ENCODE measurements at places on chromosomes 6 and 20.

DNA sequence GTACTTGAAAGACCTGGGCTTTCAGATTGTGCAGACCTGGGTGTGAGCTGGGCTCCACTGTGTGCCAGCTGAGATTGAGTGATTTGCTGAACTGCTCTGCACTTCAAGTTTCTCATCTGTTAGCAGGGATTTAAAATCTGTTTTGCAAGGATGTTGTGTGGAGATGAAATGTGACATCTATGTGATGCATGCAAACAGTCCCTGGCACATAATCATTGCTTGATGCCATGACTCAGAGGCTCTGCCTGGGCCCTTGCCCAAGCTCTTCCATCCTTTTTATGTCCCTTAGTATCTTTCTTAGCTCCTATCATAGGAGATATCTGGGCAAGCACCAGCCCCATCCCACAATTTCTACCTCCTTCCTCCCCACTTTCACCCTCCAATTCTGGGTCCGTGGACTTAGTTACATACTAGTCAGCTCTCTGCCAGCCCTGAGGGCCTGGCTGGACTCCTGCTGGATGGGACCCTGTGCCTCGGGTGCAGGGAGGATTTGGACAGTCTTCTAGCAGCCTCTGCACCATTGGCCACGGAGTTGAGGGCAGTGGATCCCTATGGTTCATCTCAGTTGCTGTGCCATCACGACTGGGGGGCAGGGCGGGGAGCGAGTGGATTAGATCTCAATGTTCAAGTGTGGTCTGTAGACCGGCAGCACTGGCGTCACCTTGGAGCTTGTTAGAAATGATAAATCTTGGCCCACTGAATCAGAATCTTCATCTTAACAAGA is 103.6 kb downstream of the MAP3K7 start:
- DNase-seq = no peak

DNA sequence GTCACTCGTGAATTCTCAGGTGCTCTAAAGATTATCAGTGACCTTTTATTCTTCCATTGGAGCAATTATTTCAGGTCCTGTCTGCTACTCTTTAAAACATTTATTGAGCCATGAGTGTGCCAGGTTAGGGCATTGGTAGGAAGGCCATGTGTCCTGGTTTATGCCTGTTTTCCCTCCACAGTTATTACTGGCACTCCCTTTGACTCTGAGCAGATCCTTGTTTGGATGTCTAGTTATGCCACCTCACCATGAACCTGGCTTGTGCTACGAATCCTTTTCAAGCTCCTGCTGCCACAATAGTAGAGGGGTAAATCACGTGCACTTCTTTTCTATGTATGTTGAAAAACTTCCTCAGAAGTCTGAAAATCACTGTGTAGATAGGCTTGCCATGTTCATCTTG is 27.4 kb downstream of the CRYBG1 start:
- DNase-seq = no peak

DNA sequence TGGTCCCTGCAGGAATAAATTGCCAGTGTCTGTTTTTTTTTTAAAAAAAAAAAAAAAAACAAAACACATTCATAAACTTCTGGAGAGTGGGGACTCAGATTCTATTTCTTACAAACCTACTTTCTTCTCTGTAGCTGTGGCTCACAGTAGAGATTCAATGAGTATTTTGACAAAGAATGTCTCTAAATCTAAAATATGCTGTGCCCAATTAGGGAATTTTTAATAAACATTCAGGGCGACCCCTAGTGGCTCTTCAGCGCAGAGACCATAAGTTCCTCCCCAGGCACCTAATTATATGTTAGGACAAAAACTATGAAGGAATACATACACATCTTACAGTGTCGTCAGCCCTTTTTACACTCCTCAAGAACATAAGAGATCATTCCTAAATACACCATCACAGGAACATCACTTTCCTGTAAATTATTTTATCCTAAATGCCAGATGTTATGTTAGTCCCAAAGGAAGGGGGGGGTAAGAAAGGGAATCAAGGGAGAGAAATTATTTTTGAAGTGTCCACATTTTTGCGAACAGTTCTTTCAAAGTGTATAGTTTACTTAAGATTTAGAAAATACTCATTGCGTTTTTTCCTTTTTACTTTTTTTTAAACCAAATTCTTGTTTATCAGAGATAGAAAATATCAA is 21.8 kb upstream of the NAA20 start:
- DNase-seq = peak; percentile 40

DNA sequence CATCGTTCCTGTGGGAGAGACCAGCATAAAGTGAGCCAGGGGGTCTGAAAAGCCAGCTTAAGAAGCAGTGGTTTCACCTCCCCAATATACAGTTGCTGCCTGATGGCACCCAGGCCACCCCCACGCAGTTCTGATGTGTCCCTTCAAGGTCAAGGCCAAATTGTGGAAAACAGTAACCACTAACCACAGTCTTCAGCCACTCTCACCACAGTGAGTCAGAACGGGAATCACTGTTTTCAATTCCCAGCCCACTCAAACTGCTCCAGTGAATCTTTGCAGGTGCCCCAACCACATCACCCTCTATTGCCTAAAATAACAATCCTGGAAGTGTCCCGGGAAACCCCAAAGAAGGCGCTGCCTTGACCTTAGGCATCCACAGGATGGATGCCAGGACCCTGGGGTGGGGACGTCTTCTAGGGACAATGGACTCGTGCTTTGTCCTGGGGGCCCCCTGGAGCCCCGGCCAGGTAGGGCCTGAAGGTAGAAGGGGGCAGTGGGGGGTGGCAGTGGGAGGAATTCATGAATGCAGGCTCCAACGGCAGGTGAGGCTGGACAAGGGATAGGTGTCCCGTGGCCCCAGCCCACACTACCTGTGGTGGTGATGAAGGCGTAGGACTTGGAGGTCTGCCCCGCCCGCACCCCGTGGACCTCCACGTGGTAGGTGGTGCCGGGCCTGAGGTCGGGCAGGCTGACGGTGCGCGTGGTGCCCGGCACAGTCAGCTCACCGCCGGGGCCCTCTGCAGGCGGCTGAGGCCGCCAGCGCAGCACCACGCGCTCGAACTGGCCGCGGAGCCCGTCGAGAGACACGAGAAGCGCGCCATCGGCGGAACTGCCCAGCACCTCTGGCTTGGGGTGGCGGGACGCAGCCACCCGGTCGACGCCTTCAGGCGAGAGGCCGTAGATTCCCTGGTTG is 22.2 kb downstream of the TNXB start:
- no peak for DNase-seq

GRCh38 chr6:89660981-89661380 is 22.4 kb upstream of the LYRM2 start:
- DNase-seq = no peak

GRCh38 chr6:43368259-43369160 is 937 bp downstream of the ZNF318 start:
- DNase-seq = no peak
